IPS DF 6.9 (cell line): ENCODE measurements at places on chromosomes 3 and 15.
A peak's percentile ranks its signal among the peaks of the same experiment; 100 is the strongest.

DNA sequence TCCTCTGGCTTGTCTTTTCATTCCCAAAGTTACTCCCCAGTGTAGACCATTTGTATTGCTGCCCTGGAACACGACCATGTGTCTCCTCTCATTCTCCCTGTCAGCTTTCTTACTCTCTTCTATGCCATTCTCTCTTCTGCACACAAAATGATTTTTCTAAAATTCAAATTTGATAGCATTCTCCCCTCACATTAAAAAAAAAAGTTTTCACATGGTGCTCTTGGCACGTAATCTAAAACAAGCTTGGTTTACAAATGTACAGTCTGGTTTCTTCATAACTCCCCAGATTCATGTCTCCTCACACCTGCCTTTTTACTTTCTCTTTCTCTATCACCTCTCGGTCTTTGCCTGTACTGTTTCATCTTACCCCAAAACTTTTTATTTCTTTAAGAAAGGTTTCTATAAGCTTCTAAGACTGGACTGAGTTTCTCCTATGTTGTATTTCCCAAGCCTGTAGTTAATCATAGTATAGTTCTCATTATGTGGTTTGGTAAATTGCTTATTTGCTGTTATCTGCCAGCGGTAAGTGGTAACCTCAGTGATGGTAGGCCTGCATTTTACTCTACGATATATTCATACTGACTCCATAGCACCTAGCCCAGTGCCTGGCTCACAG, 31.2 kb downstream of the BCHE start:
- DNase-seq = no peak

DNA sequence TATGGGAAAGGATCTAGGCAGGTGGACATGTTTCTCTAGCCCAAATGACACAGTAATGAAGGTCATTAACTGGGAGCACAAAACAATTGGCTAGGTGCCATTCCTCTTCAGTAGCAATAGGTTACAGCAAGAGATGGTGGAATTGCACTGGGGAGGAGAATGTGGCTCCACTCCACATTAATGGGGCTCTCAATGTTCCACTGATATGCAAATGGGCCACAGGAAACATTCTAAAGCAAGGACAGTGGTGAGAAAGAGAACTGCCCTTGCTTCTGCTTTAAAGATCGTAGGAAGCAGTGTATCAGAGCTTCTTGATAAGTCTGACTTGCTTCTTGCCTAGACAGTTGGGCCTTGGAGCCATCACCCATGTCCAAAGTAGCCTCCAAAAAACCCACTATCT, 271.4 kb upstream of the PPP2R3A start:
- DNase-seq = peak; percentile 11

GRCh38 chr15:73560501-73561117, 72.6 kb downstream of the NPTN start:
- DNase-seq = no peak

- DNase-seq = peak; percentile 29
Measured at GRCh38 chr3:35965908-35966307, 326.6 kb downstream of the ARPP21 start.

- no peak for DNase-seq
Measured at GRCh38 chr3:191425322-191425734, 35.6 kb upstream of the PYDC2 start.

- no peak for DNase-seq
Measured at GRCh38 chr3:28151608-28152228, 89.7 kb upstream of the CMC1 start.

GRCh38 chr3:196603683-196604082, 35.2 kb downstream of the FBXO45 start:
- no peak for DNase-seq

- no peak for DNase-seq
Measured at GRCh38 chr3:133877221-133877620, 18.5 kb downstream of the RAB6B start.

- no peak for DNase-seq
Measured at GRCh38 chr3:9205345-9206143, 43.9 kb downstream of the SRGAP3 start.

DNA sequence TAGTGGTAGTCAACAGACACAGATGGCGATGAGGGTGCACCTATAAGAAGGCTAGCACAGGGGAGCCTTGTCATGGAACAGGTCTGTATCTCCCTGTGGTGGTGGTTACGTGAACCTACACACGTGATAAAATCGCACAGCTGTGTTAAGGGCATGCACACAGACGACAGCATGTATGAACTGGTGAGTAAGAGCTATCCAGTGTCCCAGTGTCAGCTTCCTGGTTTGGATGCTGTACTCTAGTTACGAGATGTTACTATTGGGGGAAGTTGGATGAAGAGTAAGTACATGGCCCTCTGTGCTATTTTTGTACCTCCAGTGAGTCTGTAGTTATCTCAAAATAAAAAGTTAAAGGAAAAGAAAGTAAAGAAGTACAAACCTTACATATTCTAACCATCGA, 38.2 kb downstream of the MTMR10 start:
- no peak for DNase-seq

- DNase-seq = no peak
Measured at GRCh38 chr3:9241956-9242355, 7.5 kb downstream of the SRGAP3 start.

- DNase-seq = peak; percentile 43
Measured at GRCh38 chr3:172607305-172608121, 84.3 kb upstream of the TNFSF10 start.

DNA sequence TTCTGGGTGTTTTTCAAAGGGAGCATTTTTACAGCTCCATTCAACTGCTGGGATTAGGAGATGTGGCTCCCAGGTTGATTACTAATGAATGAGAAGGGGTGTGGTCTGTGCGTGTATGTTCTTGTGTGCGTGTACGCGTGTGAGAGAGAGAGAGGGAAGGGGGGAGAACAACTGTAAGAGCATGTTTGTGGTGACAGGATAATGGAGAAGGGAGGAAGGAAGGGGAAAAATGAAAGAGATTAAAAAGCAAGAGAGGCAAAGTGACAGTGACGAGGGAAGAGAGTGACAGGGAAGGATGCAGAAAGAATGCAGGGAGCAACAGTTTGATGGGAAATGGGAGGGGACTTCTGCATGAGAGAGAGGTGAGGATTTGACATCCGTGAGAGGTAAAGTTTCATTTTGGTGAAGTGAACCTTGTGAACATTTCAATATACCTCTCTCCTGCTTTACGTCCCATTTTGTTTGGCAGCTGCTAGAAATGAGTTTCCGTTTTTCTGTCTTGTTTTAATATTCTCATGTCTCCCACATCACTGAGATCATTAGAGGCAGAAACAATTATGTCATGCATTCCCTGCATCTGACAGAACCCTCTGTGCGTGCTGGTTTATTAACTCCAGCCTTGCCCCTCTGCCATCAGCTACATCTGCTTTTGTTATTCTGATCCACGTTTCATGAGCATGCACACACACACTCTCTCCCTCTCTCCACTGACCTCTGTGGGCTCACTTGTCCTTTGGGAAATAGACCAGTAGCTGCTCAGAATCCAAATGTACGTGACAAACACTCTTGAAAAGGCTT, 161.6 kb downstream of the GAP43 start:
- DNase-seq = no peak
